T-helper 9 cell (primary cell): ENCODE measurements at places on chromosomes 11 and 22.

- DNase-seq, result no peak
Observed at GRCh38 chr11:25838918-25839625, 492.9 kb upstream of the ANO3 start.

DNA sequence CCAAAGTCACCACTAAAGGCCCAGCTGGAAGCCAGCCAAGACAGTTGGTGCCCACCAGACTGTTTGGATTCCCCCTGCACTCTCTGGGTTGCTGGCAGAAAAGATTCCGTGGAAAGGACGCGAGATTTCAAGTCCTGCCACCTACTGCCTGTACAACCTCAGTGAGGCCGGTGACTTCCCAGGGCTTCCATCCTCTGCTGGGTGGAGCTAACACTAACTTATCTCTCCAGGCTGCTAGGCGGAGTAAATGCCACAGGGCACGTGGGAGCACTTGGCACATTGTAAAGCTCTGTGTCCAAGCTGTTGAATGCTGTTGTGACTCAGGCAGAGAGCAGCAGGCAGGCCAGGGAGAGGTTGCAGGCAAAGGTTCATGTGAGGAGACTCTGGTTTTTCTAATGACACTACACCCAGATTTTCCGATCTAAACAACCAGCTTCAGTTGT, 50.9 kb upstream of the CDON start:
- no peak for DNase-seq

DNA sequence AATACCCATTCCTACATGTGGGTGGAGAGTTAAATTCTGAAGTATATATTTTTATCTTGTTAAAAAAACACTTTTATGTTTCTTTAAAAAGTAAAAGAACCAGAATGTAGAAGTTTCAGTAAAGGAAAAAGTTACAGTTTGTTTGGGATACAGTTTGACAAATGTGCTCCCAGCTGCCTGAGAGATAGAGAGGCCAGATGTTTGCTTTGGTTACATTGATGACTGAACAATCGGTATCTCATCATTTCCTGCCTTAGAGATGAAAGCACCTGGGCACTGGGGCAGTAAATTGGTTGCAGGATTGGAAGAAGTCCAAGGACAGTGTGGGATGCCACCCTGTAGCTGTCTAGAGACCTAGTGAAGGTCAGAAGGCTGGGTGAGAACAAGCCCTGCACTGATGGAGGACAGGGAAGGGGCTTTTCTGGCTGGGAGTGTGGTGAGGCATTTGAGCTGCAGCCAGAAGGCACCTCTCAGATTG, 16.6 kb downstream of the MED15 start:
- DNase-seq, result peak; percentile 13

- DNase-seq, result no peak
Observed at GRCh38 chr22:37329238-37330140, 47.2 kb downstream of the CYTH4 start.

DNA sequence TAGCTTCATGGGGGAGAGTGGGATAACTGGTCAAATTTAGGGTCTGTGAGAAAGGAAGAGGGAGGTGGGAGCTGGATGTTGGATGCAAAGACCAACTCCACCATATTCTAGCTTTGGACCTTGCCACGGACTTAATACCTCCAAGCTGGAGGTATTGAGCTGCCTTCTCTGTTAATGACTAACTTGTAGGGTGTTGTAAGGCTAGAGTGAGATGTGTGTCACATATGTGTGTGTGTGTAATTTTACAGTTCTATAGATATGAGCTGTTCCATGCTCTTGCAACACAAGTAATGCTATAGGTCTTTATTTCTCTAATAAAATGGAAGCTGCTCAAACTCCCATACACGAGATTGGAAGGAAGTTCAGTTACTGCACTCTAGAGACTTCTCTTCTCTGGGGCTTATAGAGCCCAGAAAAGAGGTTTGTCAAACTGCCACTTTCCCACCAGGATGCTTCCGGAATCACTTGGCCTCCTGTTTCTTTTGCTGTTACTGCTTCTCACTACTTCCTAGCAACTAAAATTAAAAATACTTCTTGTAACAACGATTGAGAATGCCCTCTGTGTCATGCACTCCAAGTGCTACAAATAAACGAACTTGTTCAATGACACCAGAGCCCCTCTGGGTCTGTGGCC, 16.0 kb upstream of the FJX1 start:
- no peak for DNase-seq

GRCh38 chr11:118691926-118692830, 12.7 kb upstream of the TREH start:
- DNase-seq, result peak; percentile 54

DNA sequence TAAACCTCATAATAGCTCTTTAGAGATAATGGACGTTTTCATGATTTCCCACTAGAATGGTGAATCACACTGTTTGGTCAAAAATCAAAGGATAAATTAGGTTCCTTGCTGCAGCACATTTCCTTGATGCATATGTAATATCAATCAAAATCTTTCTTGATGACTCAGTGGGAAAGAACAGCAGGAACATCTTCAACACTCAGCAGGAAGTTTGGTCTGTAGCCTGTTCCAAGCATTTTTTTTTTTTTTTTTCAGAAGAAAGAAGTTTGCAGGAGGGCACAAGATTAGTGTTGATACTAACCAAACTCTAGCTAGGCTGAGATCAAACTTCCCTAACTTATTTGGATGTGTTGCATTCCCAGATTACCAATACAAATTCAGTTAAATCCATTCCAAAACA, 1529.8 kb downstream of the FAM181B start:
- DNase-seq, result no peak

DNA sequence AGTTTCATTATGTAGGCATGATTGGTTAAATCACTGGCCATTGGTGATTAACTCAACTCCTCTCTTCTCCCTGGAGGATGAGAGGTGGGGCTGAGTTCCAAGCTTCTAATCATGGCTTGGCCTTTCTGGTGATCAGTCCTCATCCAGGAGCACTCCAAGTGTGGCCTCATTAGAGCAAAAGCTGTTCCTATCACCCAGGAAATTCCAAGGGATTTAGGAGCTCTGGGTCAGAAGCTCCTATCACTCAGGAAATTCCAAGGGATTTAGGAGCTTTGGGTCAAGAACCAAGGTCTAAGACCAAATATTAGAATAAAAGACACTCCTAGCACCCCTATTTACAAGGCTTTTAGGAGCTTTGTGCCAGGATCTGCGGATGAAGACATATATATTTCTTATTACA, 168.0 kb upstream of the BDNF start:
- no peak for DNase-seq
